ENCODE measurements at places on chromosomes 4 and X.

DNA sequence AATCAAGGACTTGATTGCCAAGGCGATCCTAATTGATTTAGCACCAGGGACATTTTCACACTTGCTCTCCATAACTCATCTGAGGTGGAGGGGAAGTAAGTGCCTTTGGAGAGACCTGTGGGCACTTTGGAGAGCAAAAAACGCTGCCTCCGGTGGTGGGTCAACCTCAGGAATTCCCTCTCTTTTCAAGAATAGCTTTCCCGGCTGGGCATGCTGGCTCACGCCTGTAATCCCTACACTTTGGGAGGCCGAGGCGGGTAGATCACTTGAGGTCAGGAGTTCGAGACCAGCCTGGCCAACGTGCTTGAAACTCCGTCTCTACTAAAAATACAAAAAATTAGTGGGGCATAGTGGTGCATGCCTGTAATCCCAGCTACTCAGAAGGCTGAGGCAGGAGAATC lies 49.2 kb downstream of the PRPS1 start:
- no peak for DNase-seq

DNA sequence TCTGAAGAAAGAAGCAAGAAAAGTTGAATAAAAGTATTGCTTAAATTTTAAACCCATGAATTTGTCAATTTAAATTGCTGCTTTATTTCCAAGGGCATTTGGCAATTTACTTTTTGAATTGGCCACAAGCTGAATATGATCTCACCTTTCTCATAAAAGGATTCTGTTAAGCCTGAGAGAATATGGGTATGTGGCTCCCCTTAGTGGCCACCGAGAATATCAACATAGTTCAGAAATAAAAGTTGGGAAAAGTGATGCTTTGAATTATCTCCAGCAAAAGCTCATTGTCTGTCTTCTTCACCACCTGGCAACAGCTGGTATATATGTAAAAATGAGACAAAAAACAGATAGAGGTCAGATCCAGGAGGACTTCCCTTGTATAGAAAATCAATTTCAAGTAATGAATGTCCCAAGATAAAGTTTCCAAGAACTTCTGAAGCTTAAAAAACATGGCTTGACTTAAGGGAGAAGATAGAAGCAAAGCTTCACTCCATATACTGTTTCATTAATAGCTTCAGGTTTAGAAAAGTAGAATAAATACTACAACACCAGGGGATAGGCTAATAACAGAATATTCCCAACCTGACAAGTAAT lies 290.7 kb upstream of the FAM241A start:
- no peak for DNase-seq

GRCh38 chr4:160318567-160319220 lies 1215.8 kb downstream of the RAPGEF2 start:
- no peak for DNase-seq

- DNase-seq: no peak
Observed at GRCh38 chr4:113455061-113455460, 306.5 kb downstream of the CAMK2D start.

- no peak for DNase-seq
Observed at GRCh38 chr4:118972167-118972566, 83.5 kb downstream of the SYNPO2 start.

GRCh38 chrX:104432321-104432720 lies 133.7 kb upstream of the IL1RAPL2 start:
- DNase-seq: no peak

- no peak for DNase-seq
Observed at GRCh38 chr4:48018112-48018511, 1.5 kb downstream of the NIPAL1 start.

GRCh38 chr4:182928061-182928460 lies 10.9 kb upstream of the DCTD start:
- DNase-seq: no peak

- no peak for DNase-seq
Observed at GRCh38 chr4:74921490-74921889, 11.4 kb upstream of the PARM1 start.

- no peak for DNase-seq
Observed at GRCh38 chr4:144634978-144635747, 10.8 kb upstream of the HHIP start.

GRCh38 chr4:159414305-159414704 lies 311.4 kb downstream of the RAPGEF2 start:
- DNase-seq: no peak

DNA sequence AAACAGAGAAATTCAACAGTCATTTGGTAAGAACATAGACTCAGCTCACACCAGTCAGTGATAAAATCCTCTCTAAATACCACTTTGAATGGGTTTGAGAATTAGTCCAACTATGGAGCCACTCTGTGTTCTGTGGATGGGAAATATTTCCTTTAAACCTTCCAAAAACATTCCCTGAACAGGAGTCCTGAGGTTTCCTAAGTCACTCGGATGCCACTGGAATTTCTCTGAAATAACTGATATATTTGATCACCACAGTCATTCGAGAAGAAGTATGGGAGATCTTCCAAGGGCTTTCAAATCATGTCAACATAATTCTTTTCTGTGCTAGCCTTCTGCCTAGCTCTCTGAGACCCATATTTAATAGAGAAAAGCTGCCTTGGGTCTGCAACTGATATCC lies 958.6 kb downstream of the STIM2 start:
- no peak for DNase-seq

GRCh38 chr4:99435154-99435553 lies at the start of gene ADH7:
ADH7 (minus strand) TSS chr4:99435342; CDS start chr4:99435233, 109 bp downstream.
- DNase-seq: no peak

- DNase-seq: no peak
Observed at GRCh38 chr4:6682862-6683590, 10.7 kb upstream of the S100P start.

DNA sequence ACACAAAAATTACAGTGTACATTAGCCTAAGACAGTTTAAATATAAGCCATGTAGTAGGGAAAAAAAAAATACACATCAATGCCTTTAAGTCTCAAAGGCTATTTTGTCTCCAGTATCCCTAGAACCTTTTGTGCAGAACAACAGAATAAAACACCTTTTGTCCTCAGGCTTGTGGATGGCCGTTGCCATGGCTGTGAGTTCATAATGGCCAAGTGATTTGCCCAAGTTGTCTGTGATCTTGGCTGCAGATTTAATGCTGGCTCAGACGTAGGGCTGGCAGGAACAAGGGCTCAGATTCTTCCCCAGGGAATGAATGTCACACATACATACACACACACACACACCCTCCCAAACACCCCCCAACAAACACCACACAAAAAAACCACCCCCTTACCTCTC lies 25.3 kb downstream of the GPM6B start:
- DNase-seq: no peak

GRCh38 chrX:21781525-21781924 lies 23.6 kb upstream of the SMPX start:
- DNase-seq: no peak

DNA sequence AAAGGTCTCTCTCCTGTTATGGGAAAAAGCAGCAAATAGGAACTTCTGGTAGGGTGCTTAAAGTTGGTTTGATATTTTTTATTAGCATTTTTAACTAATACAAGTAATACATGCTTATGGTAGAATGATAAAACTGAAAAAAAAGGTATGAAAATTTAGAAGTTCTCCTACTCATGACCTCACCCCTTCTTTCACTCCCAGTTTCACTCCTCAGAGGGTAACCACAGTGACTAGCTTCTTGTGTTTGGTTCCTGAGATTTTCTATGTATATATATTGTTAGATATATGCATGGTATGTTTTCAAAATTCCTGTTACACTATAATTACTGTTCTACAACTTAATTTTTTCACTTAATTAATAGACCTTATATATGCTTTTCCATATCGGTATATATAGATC lies 66.5 kb downstream of the AR start:
- DNase-seq: no peak

GRCh38 chrX:259692-260355 lies 21.4 kb upstream of the PLCXD1 start:
- DNase-seq: no peak

- no peak for DNase-seq
Observed at GRCh38 chr4:73862322-73862721, 6.9 kb upstream of the CXCL1 start.

GRCh38 chrX:40685362-40685918 lies 38.1 kb upstream of the CXorf38 start:
- DNase-seq: no peak

DNA sequence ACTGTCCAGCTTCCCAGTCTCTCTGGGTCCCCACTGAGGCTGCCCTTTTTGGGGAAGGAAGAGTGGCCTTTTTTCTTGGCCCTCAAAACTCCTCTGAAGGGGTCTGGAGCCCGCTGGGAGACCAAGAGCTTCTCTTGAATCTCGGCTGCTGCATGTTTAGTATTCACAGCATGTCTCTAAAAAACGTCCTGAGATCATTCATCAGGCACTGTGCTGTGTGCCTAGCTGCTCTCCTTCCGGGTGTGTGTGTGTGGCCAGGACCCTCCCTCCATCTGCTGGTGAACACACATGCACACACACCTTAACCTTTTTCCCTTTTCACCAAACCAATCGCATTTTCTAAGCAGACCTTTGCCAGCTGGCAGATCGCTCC lies 841 bp upstream of the FRMPD3 start:
- no peak for DNase-seq

DNA sequence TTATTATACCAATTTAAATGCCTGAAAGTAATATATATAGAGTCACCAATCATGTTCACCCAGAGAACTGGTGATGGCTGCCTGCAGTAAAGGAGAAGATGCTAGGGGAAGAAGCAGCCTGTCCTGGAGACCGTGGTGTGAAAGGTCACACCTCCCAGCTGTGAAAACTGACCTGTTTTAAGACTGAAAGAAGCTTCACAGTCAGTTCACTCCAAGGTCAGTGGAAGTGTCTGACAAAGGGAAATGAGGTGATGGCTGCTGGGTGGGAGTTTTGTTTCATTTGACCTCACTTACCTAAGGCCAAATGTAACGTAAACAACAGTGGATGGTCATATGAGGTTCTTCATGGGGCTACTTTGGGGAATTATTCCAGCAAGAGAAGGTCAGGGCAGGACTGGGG lies 352.1 kb upstream of the GATB start:
- no peak for DNase-seq

DNA sequence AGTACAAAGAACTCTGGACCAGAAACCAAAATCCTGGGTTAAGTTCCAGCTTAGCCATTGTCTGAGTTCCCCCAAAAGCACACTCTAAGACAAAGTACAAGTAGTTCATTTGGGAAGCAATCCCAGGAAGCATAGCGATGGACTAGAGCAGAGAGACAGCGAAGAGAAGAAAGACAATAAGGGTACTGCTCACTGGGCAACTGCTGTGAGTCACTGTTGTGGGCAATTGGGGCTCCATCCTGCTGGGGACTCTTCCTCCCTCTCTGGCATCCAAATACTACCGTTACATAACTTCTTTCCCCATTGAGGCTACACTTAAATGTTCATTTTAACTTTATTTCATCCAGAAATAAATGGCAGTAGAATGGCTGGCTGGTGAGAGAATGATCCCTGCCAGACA lies 14.1 kb downstream of the SRPX start:
- no peak for DNase-seq

GRCh38 chrX:2545144-2545543 lies 44.4 kb upstream of the DHRSX start:
- DNase-seq: no peak

GRCh38 chr4:84220990-84221389 lies 278.1 kb downstream of the NKX6-1 start:
- DNase-seq: no peak

GRCh38 chrX:100931218-100931924 lies 2.7 kb upstream of the XKRX start:
- no peak for DNase-seq

- DNase-seq: no peak
Observed at GRCh38 chr4:85086721-85087120, 120.2 kb upstream of the WDFY3 start.

- DNase-seq: no peak
Observed at GRCh38 chr4:41873380-41874295, 61.6 kb upstream of the TMEM33 start.

DNA sequence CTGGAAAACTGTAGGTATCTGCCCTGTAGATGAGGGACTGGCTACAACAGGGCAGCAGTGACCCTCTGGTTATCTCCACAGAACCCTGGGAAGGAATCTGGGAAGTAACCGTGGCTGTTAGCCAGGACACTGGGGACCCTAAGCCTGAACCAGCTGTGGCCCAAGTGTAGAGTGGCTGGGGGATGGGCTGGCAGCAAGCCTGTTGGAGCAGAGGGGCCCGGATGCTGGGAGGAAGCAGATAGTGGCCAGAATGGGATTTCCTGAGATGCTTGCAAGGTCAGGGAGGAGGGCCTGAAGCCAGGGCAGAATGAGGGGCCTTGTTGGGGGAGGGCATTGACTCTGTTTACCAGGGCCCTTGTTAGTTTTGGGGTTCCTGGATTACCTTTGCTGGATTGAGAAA lies 161.0 kb upstream of the EOLA2 start:
- DNase-seq: no peak

DNA sequence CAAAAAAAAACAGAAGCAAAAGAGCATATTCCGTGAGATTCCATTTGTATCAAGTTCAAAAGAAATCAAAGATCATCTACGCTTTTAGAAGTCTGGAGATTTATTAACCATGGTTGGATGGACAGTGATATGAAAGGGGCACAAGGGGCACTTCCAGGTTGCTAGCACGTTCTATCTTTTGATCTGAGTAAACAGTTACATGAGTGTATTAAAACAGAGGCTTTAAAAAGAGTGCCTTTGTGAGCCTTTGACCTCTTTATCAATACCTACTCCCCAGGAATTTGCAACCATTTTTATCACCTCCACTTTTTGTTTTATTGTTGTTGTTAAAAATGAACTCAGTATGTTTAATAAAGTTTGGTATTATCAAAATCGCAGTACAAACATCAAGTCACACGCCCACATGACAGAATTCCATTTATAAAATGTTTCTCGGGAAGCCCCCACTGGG lies 72.4 kb upstream of the UCP1 start:
- no peak for DNase-seq

GRCh38 chr4:66921433-66921832 lies 623.9 kb downstream of the CENPC start:
- no peak for DNase-seq

- no peak for DNase-seq
Observed at GRCh38 chr4:36081185-36081584, 163.1 kb downstream of the ARAP2 start.

GRCh38 chrX:69060631-69061408 lies 104.4 kb downstream of the PJA1 start:
- no peak for DNase-seq

DNA sequence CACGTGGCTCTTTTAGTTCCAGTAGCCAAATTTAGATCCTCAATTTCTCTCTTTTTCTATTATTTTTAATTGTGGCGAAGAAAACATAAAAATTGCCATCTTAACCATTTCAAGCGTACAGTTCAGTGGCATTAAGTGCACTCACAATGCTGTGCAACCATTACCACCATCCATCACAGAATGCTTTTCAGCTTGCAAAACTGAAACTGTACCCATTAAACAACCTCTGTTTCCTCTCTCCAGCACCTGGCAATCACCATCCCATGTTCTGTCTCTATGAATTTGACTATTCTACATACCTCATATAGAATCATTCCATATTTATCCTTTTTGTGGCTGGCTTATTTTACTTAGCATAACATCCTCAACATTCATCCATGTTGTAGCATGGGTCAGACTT lies 74.9 kb downstream of the METTL14 start:
- no peak for DNase-seq

- no peak for DNase-seq
Observed at GRCh38 chr4:25676221-25676620, 20.6 kb downstream of the SLC34A2 start.
